T-helper 2 cell treated with Interferon-gamma antibody and Interleukin-4, amounts not matched to agents 5 μg/mL and 100 μg/mL, for 36 hours (primary cell): ENCODE measurements at places on chromosomes 7 and 10.
A peak's percentile ranks its signal among the peaks of the same experiment; 100 is the strongest.

GRCh38 chr10:103130910-103131309 lies 62.2 kb downstream of the NT5C2 start:
- DNase-seq = no peak

GRCh38 chr10:77032188-77032570 lies 605.4 kb downstream of the KCNMA1 start:
- no peak for DNase-seq

GRCh38 chr10:106661767-106662140 lies 502.8 kb downstream of the SORCS1 start:
- DNase-seq = no peak

GRCh38 chr10:70418229-70418628 lies 14.3 kb downstream of the EIF4EBP2 start:
- no peak for DNase-seq

GRCh38 chr10:14408139-14408538 lies 77.4 kb upstream of the FRMD4A start:
- DNase-seq = no peak

DNA sequence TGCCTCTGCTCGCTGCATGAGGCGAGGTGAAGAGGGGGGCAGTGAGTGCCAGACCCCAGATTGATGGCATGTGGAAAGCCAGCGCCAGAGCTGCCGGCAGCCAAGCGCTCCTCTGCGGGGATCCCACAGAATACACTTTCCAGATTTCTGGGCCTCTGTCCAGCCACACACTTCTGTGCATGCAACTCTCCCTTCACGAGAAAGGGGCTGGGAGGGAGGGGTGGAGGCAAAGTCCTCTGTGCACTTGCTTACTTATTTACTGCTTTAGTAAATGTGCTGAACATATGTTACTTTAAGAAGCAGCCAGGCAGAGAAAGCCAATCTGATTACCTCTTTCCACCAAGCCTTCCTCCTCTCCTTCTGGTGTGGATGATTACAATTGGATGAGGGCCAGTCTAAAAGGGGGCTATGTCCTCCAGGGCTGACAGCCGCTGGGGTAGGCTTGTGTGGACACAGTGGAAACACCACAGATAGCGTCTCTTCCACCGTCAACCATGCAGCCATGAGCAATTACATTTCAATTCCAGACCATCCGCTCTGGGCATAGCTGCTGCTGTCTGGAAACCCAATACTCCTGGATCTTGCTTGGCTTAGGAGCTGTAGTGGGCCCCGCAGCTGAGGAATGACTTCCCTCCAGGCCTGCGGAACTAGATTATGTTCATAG lies 322.8 kb upstream of the ANKRD30A start:
- DNase-seq = no peak

GRCh38 chr7:102469972-102470825 lies 5.4 kb downstream of the LRWD1 start:
- DNase-seq = no peak

DNA sequence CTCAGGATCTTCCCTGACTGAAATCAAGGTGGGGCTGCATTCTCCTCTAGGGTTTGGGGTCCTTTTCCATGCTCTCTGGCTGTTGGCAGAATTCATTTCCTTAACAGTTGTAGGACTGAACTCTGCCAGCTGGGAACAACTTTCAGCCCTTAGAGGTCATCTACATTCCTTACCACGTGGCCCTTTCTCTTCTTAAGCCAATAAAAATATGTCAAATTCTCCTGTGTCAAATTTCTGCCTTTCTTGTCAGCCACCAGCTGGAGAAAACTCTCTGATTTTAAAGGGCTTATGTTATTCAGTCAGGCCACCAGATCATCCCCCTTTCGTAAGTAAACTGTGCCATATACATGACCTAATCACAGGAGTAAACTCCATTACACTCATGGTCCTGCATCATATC lies 95.3 kb upstream of the IL6 start:
- DNase-seq = no peak

DNA sequence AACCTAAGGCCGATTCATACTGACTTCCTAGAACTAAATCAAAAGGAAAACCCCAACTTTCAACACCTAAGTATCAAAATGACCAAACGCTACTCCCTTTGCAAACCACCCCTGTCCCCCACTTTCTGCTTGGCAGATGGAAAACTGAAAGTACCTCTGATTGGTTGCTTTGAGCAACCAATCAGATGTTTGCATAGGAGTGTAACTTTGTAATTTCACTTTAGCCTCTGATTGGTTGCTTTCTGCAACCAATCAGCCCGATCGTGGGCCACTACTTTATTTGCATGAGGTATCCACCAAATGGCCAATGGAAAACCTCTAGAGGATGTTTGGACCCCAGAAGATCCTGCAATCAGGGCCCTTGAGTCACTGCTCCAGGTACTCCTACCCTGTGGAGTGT lies 12.3 kb upstream of the SNX10 start:
- peak; percentile 38 for DNase-seq

DNA sequence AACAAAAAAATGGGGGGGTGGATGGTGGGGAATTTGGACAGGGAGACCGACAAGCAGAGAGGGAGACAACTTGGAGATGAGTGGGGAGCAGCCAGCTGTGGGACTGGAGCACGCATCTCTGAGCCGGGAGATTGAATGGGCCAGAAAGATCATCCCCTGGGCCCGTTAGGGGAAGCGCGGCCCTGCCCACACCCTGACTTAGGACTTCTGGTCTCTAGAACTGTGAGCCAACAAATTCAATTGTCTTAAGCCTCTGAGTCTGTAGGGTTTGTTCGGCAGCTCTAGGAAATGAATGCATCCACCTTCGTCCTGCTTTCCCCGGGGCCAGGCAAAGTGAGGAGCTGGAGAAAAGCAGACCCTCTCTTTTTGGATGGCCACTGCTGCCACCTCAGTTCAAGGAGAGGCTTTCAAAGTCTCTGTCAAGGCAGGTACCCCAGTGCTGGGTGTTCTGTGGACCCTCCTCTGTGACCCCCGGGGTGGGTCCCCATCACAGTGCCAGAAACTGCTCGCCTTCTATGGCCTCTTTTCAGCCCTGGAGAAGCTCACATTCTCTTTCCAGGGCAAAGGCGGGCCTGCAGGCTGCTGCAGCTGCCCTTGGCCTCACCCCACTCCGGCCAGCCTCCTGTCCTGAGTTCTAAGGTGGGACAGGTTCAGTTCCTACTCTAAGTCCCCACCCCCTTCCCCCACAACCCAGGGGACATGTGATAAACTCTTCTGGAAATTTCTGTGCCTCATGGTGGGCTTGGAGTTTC lies 423.2 kb downstream of the RPS24 start:
- DNase-seq = no peak

DNA sequence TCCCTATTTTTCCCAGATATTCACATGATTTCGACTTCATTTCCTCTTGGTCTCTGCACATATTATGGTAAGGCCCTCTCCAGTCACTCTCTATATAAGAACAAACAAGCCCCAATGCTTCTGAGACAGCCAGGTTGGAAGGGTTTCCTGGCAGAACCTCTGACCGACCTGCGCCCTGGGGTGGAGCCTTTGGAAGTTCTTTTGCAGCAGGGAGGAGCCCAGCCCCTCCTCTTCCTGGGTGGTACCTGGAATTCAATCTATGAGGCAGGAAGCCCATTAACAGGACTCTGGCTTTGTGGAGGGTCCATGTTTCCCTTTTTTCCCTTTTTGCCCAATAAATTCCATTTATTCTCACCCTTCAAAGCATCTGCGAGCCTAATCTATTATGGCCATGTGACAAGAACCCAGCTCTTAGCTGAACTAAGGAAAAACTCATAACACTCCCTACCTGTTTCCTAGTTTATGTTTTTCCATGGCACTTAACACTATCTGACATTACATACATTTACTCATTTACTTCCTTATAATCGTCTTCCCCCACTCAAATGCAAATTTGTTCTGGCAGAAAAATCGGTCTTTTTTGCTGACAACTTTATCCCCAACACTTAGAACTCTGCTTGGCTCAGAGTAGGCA lies 92.5 kb upstream of the FRMD4A start:
- DNase-seq = no peak

- no peak for DNase-seq
Measured at GRCh38 chr10:6365384-6365783, 162.7 kb downstream of the PFKFB3 start.

GRCh38 chr10:132243141-132243540 lies 56.4 kb downstream of the DPYSL4 start:
- DNase-seq = no peak

GRCh38 chr7:44617225-44617890 lies 10.9 kb downstream of the OGDH start:
- no peak for DNase-seq

- no peak for DNase-seq
Measured at GRCh38 chr10:61543831-61544230, 90.7 kb upstream of the TMEM26 start.

DNA sequence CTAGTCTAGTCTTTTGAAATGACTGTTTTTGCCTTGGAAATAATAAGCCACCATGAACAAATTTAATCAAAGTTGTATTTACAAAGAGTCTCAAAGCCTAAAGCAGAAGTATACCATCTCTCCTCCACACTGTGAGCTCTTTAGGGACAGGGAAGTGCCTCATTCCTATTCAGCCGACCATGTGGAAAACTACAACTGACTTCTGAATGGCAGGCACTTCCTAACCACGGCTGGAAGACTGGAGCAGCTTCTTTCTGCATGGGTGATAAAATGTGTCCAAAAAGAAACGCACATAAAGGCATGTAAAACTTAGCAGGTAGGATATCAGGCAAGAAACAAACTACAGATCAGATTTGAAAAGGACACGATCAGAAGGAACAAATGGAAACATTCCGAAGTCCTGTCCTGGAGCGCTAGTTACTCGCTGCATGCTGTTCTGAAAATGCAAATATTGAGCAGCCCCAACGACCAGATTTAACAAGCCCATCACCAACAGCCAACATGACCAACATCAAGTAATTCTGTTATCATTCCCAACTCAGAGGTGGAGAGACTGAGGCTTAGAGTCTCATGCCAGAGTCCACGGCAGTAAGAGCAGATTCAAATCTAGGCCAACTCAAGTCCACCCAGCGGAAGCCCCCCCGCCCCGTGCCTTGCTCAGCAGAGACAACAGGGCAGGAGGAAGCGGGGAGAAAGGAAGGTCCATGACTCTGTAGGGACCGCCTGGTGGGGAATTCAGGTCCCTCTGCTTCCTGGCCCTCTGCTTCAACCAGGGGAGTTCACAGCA lies 26.5 kb downstream of the CTBP2 start:
- DNase-seq = no peak

DNA sequence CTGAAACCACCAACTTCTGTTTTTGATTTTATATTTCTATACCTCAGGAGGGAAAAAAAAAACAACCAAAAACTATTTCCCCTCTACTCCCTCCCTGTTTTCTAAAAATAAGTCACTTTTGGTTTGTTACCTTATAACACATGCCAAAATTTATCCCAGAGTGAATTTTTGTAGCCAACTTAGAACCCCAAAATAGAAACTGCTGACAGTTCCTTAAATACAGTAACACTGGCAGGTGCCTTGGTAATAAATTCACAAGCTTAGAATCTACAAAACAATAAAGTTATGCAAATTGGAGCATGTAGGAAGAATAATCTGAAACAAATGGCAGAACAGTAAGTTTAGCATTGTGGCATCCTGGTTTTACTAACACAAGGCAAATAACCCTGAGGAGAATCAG lies 165.0 kb upstream of the HDAC9 start:
- DNase-seq = no peak

DNA sequence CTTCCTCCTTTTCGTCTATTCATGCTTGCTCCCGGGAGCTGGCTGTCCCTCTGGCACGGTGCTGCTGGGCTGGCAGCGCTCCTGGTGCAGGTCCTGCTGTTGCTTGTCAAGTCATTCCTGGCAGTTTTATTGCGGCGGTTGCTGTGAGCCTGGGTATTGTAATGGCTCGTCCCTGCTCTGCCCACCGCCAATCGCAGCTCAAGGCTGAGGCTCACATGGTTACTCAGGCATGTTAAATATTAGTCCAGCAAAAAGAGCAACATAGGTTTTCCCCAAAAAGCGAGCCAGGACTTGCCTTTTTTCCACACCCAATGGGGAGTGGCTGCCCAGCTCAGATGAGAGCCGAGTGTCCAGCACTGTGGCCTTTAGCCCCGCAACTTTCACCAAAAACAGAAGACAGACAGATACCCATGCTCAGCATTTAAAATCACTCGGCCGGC lies 492.9 kb upstream of the FOXK1 start:
- DNase-seq = no peak

GRCh38 chr7:131618391-131618790 lies 62.0 kb upstream of the PODXL start:
- no peak for DNase-seq

- DNase-seq = no peak
Measured at GRCh38 chr10:70324951-70325781, 41.4 kb upstream of the NPFFR1 start.

GRCh38 chr10:78570633-78571235 lies 498.0 kb upstream of the ZMIZ1 start:
- no peak for DNase-seq

DNA sequence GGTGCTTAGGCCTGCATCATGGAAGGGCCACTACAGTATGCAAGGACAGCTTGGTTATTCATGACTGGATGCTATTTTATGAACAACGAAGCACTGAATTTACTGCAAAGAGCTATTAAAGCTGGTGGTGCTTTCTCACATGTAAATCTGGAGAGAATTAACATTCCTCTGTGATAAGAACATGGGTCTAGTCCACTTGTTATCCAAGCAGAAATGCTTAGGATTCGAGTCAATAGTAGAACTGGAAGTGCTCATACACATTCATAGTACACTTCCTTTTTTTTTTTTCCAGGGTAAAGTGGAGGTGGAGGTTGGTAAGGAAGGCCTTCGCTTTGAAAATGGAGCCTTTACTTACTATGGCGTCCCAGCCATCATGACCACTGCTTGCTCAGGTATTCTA lies 35.0 kb downstream of the CNNM1 start:
- no peak for DNase-seq

DNA sequence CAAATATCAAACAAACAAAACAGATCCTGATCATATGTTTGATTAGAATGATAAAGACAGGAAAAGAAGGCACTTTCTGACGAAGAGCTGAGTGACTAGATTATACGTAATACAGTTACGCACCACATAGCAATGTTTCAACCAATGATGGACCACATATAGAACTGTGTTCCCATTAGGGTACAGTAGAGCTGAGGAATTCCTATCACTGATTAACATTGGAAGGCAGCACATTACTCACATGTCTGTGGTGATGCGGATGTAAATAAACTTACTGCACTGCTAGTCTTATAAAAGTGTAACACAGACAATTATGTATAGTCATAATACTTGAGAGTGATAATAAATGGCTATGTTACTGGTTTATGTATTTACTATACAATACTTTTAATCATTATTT lies 98.3 kb downstream of the PTN start:
- DNase-seq = no peak

GRCh38 chr7:100692578-100692961 lies 1.5 kb downstream of the GIGYF1 start:
- no peak for DNase-seq

GRCh38 chr7:14899030-14899429 lies 3.5 kb downstream of the DGKB start:
- DNase-seq = no peak
